ENCODE measurements at places on chromosomes 5 and 9.
A peak's percentile ranks its signal among the peaks of the same experiment; 100 is the strongest.

- DNase-seq = no peak
Observed at GRCh38 chr9:93223260-93224180, 39.6 kb downstream of the WNK2 start.

DNA sequence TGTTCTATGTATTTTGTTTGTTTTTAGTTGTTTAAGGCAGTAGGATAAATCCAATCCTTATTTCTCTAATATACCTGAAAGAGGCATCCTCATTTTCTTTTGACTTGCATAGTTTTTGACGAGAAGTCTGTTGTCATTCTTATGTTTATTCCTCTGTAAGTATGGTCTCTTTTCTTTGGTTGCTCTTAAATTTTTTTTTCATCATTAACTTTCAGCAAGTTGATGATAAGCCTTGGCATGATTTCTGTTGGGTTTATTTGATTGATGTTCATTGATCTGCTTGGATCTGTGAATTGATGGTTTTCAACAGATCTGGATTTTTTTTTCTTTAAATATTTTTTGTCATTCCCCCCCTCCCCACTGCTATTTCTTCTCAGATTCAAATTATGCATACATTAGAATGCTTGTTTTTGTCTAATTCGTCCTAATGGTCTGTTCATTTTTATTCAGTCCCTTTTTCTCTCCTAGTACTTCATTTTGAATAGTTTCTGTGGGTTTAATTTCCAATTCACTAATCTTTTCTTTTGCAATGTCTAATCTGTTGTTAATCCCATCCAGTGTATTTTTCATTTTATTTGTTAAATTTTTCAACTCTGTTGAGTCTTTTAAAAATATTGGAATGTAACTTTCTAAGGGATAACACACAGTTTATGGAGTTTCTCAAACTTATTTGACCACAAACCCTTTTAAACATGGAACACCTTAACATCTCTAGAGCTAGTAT lies 495.9 kb downstream of the CSNK1G3 start:
- no peak for DNase-seq

GRCh38 chr9:130414910-130415746 lies 29.6 kb upstream of the ASS1 start:
- DNase-seq = no peak

GRCh38 chr5:60820593-60821487 lies 23.2 kb downstream of the ELOVL7 start:
- DNase-seq = no peak

DNA sequence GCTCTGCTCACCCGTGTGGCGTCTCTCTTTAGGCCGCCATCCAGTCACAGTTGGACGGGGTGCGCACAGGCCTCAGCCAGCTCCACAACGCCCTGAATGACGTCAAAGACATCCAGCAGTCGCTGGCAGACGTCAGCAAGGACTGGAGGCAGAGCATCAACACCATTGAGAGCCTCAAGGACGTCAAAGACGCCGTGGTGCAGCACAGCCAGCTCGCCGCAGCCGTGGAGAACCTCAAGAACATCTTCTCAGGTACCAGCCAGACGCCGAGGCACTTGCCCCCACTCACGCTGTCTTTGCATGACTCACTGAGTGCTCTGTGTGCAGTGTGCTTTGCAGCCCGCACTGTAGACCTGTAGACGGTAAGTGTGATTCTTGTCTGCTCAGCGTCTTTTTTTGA lies 4.5 kb downstream of the EXOC3 start:
- DNase-seq = no peak

DNA sequence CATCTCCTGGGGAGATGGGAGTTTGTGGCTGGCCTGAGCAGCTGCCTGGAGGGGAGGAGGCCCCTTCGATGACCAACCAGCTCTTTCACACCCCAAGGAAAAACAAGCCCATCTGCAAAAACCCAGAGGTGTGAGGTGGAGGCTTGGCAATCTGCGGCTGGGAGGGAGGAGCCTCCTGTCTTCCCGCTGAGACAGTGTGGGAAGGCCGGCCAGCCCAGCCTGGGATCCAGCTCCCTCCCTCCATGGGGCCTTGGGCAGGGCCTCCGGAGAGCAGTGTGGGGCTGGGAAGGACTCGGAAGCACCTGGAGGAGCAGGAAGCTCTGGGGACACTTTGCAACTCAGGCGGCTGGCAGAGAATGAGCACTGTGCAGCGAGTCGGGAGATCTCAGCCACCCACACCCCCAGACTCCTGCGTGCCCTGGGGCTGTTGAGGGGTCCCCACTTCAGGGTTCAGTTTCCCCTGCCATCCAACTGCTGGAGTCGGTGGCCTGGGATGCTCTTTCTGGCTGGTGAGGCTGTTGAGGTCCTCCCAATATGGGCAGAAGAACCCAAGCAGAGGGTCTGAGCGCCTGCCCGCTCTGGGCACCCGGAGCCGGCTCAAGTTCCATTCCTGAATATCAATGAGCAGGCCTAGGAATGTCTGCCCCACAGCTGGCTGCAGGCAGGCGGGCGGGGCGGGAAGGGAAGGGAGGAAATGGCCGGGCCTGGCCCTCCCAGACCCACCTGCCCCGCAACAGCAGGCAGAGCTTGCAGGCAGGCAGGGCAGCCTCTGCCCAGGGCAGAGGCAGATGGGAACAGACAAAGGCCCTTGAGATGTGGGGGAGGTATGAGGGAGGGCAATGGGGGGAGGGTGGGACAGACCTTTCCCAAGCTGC lies 101.1 kb downstream of the FGF18 start:
- DNase-seq = no peak

GRCh38 chr5:167294882-167295680 lies 996.4 kb upstream of the WWC1 start:
- DNase-seq = no peak

DNA sequence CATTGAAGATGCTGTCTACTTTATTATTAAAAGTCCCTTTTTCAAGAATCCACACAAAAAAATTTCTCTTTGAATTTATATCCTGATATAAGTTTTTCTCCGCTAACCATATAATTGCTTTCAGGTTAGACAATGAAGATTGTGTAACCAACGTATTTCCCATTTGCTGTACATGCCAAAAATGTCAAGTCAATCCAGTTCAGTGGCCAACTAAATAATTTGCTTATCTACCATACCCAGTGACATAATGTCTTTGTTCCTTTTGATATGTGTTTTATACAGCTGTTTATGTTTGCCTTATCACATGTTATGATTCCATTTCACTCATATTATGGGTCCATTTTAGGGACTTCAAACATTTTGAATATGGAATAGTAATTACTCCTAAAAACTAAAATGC lies 349.9 kb downstream of the EFNA5 start:
- no peak for DNase-seq

GRCh38 chr5:128220841-128221240 lies 137.3 kb downstream of the SLC12A2 start:
- no peak for DNase-seq

- DNase-seq = no peak
Observed at GRCh38 chr5:124536333-124536732, 210.1 kb downstream of the ZNF608 start.

- no peak for DNase-seq
Observed at GRCh38 chr5:1133510-1134201, 21.8 kb upstream of the SLC12A7 start.

DNA sequence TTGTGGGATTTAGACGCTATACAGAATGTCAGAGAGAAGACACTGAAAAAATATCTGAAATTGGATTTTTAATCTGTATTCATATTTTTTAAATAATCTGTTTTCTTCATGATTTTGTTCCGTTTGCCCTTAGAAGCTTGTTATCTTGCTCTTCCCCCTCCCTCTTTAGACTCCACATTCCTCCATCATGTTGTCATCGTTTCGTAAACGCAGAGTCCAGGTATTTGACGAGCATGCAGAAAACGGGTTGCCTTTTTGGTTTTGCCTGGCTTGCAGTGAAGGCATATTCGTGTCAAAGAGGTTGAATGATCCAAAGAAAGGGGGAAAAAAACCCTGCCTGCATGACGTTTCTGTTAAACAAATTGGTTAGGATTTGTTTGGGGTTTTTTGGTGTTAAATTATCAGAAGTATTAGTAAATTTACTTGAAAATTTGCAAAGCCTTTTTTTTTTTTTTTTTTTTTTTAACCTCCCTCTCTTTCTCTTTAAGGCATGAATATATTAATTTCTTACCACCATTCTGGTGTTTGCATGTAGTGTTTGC lies 2.9 kb downstream of the SPTAN1 start:
- DNase-seq = no peak

DNA sequence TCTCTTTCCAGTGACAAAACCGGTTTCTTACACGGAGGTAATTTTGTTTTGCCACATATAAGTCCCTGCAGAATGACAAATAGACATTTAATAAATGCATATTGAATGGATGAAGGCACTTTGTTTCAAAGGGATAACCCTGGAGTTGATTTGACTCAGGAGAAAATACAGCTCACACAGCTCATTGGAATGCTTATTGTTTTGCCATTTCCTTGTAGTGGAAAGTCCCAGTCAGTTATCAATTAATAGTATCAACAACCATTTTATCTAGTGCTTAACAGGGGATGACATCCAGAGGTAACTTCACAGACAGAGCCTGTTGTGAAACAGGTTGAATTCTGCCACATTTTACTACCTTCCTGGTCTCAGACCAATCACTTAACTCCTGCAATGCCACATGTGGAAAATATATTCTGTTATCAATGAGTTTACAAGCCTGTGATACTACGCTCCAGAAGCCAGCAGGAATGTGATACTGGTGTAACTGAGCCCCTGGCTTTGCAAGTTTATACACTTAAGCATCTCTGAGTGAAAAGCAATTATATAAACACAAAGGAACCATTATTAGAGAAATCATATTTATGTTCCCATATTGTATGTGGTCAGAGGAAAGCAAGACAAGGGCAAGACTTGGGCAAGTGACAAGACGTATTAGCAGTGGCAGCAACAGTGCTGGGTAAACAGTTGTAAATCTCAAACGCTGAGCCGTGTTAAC lies 123.1 kb upstream of the ANKRD55 start:
- no peak for DNase-seq

DNA sequence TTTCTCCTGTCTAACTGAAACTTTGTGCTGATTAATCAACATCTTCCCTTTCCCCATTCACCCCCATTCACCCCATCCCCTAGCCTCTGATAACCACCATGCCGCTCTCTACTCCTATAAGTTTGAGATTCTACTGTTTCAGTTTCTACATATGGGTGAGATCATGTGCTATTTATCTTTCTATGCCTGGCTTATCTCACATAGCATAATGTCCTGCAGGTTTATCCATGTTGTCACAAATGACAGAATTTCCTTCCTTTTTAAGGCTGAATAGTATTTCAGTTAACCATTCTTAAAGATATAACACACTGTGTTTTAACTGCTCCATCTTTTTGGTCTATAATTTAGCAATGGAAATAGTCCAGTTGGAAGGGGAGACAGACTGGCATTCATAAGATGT lies 205.1 kb downstream of the SNCAIP start:
- no peak for DNase-seq

GRCh38 chr9:13755551-13755950 lies 476.1 kb upstream of the MPDZ start:
- no peak for DNase-seq

DNA sequence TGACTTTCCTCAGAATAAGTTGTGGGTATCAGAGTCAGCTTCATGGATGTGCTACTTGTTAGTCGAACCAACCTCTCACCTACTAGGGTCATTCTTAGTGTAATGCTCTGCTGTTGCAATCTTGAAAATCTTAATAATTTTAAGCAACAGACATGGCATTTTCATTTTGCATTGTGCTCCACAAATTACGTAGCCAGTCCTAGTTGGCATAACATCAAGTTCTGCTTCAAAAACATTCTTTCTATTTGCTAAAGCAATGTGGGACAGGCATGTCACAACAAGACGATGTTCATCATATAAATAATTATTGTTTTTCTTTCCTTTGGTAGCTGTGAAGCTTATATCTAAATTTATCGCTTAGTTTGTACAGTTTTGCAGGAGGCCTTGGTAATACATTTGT lies 39.3 kb upstream of the CDH12 start:
- no peak for DNase-seq

GRCh38 chr9:112925058-112925641 lies 34.5 kb upstream of the SLC46A2 start:
- peak; percentile 4 for DNase-seq

DNA sequence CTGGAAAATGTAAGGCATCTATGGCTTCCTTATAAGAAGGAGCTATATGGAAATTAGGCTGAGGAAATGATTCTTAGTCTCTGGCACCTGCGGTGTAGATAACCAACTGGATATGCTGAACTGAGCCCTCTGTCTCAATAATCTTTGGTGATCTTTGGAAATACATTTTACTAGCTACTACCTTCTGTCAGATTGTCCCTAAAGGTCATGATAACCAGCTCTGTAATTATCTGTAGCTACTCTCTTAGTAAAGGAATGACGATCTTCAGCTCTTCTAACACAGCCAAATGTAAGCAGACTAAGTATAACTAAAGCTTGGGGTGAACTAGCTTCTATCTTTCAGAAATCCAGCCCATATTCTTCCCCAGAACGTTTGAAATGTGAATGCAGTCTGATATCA lies 124.9 kb upstream of the GRHPR start:
- DNase-seq = no peak

- no peak for DNase-seq
Observed at GRCh38 chr5:135609981-135610380, 31.2 kb upstream of the CXCL14 start.

DNA sequence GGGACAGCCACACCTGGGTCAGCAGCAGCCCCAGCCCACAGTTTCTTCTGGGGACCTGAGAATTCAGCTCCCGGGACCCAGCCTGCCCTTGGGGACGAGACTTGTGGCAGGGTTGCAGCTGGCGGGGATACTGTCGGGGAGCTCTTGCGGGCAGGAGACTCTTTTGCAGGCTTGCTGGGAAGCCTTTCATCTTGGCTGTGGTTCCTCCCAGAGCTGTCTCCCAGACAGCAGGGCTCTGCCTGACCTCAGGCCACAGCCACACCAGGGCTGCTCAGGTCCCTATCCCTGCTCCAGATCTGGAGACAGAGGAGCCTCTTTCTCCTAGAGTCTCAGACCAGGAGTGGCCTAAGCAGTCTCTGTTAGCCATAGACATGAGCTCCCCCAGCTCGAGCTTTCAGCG lies 4.7 kb upstream of the MYMK start:
- DNase-seq = no peak

DNA sequence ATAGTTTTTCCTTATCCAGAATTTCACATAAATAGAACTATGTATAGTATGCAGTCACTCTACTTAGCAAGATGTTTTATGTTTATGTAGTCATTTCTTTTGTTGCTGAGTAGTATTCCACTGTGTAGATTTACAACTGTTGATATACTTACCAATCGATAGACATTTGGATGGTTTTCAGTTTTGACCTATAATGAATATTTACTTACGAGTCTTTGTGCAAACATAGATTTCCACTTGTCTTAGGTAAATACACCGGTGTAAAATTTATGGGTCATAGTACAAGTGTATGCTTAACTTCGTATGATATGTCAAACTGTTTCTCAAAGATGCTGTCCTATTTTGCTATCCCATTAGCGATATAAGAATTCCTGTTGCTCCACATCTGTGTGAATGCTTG lies 19.7 kb upstream of the OR2K2 start:
- DNase-seq = no peak

DNA sequence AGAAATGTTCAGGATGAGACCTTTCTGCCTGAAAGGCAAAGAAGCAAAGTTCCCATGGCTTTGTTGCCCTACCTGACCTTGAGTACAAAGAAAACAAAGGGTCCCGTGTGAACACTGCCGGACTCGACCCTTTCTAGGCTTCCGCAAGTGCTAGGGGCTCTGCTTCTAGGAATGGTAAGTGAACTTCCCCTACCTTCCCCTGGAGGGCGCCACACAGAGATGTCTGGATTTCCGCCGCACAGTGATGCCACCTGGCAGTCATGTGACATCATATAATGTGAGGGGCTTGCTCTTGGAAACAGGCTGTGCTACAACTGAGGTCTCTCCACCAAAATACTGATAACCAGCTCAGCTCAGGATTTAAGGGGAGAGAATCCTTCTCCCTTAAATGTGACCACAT lies 56.6 kb downstream of the HSD17B3 start:
- no peak for DNase-seq
